ENCODE measurements at places on chromosomes 7 and 10.

DNA sequence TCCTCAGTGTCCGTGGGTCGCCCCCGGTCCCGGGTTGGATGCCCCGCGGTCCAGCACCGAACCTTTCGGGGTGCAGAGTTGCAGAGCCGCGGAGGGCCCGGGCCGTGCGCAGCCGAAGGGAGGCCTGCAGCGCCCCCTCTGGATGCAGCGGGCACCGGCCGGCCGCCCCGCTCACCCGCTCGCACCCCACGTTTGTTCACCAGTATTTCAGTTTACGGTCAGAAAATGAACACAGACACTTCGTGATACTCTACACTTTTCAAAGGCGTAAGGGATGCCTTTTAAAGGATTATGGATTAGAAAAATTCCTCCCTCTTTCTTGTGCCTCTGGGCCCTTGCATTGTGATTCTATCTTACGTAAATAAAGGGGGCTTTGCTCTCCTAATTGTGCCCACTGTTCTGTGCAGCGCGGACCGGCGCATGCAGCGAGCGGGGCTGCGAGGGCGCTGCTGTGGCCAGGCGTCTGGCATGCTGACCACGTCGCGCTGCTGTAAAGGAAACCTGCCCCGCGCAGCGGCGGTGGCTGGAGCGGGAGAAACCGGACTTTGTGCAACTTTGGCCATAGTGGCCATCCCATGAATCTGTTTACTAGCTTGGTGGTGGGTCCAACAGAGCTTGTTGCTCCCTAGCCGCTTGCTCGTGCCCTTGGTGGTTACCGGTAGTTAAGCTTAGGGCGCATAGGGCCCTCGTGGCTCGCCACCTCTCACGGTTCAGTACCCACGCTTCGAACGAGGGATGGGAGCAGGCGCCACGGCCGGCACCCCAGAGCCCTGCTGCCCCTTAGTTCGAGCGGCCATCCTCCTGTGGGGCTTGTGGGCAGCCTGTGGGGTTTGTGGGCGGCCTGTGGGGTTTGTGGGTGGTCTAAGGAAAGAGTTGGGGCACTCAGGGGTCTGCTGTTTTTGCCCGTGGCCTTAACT is 739 bp upstream of the MEST start:
- H3K27ac ChIP-seq: no peak overlapping the region
- H3K27me3 ChIP-seq: peaks cover 22% of the 10 kb centered on the region

DNA sequence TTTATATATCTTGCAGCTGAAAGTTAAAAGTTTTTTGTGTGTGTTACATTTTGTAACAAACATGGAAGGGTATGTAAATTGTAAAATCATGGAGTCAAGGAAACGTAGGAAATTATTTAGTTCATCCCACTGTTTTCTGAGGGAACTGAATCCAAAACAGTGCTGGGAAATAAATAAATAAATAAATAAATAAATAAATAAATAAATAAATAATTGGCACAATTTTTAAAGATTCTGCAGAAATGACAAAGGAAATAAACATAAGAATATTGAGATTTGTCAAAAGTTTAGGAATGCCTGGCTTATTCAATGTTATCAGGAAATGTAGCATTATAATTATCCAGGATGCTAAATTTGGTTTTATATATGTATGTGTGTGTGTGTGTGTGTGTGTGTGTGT is 91.4 kb upstream of the AGBL3 start:
- H3K36me3 ChIP-seq: no peaks in the 10 kb centered on the region
- peaks cover 10% of the 10 kb centered on the region for H3K4me1 ChIP-seq
- H3K27me3 ChIP-seq: no peaks in the 10 kb centered on the region
- H3K27ac ChIP-seq: no peak overlapping the region
- H3K4me3 ChIP-seq: no peak overlapping the region

GRCh38 chr7:142516038-142516501 is 233.2 kb upstream of the PRSS1 start:
- no peak for DNase-seq
- H3K4me3 ChIP-seq: no peak overlapping the region
- H3K27ac ChIP-seq: no peak overlapping the region
- H3K4me1 ChIP-seq: no peaks in the 10 kb centered on the region

DNA sequence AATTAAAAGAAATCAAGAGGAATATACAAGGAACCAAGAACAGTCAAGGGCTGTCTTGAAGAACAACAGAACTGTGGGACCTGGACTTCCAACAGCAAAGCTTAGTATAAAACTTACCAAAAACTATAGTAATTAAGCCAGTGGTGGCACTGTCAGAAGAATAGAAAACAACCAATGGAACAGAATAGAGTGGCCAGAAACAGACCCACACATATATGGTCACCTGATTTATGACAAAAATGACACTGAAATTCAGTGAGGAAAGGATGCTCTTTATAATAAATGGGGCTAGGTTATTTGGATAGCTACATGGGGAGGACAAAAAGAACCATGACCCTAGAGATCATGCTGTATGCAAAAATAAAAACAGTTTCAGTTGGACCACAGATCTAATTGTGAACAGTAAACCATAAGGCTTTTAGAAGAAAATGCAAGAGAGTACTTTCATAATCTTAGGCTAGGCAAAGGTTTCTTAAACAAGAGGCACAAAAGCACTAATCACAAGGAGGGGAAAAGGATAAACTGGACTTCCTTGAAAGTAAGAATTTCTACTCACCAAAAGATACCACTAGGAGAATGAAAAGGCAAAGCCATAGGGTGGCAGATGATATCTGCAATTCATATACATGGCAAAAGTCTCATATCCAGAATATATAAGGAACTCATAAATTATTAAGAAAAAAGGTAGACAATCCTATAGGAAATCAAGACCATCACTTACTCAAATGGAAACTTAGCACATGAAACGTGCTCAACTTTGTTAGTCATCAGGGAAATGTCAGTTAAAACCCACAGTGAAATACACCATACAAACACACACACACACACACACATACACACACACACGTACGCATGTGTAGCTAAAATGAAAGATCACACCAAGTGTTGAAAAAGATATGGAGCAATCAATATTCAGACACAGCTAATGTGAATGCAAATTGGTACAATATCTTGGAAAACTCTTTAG is 20.8 kb downstream of the HYCC1 start:
- peaks cover 9% of the 10 kb centered on the region for H3K4me1 ChIP-seq
- DNase-seq: no peak

DNA sequence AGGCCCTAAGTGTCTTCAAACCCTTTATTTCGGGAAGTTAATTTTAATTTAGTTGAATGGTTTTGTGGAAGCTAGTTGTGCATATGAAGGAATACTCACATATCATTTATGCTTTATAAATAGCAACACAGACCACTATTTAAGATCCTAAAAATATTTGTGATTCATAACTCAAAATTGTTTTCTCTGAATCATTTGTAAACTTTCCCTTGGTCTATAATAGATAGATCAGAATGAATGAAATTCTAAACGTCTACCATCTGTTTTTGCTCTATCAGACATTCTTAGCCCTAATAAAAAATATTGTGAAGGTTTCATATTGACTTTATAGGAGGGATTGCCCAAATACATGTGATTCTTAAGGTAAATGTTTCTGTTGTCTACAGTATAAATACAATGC is 43.5 kb downstream of the LOXL4 start:
- no peaks in the 10 kb centered on the region for H3K27me3 ChIP-seq
- H3K4me3 ChIP-seq: no peak overlapping the region
- DNase-seq: no peak

DNA sequence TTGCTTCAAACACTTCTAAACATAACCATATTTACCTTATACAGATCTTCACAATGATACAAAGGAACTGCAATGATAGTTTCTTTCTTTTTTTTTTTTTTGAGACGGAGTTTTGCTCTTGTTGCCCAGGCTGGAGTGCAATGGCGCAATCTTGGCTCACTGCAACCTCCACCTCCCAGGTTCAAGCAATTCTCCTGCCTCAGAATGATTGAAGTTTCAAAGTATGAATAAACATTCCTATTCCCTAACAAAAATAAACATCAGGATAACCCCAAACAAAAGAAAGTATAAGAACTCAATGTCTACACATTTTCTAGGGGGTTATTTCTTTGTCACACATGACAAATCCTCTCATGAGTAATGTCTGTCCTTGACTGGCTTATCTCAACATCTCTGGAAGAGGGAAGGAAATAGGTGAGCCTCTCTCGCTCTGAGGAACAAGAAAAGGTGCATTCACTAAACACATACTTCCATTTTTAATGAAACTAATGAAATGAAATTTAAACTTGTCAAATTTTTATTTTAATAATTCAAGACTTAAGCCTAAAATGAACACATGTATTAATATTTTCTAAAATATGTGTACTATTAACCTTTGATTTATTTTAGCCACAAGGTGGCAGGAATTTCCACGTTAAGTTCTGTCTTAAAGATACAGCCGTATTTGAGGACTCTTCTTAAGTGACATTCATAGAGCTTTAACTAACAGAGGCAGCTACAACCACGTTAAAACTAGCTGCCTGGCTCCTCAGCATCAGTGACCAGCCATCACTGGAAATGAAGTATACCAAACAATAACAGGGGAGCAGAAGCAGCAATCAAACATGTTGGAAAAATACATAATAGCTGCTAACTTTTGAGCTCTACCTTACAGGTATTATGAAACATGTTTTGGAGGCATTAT is 58.3 kb downstream of the MALSU1 start:
- no peaks in the 10 kb centered on the region for H3K36me3 ChIP-seq
- DNase-seq: no peak
- no peaks in the 10 kb centered on the region for H3K27me3 ChIP-seq
- no peak overlapping the region for H3K4me3 ChIP-seq
- no peak overlapping the region for H3K27ac ChIP-seq
- H3K4me1 ChIP-seq: no peaks in the 10 kb centered on the region

DNA sequence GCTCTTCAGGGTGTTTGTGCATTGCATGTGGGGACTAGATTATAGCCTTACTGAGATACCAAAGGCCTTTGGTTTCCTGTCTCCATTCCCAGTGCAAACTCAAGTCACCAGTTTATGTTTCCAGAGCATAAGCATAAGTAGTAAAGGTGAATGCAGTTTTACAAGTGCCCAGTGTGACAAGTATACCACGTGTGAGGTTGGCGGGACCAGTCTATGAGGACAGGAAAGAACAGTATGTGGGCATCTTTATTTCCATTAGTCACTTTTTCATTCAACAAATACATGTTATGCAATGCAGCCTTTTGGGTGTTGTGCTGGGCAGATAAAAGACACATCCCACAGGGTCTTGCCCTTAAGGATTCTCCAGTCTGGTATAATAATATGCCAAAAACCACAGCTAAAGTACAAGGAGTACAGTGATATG is 146.5 kb downstream of the ARID5B start:
- no peak for DNase-seq
- H3K36me3 ChIP-seq: peaks cover 1% of the 10 kb centered on the region
- H3K27ac ChIP-seq: peak overlapping the region; percentile 98
- peak overlapping the region; percentile 83 for H3K4me3 ChIP-seq

GRCh38 chr7:21777921-21778320 is 167.8 kb downstream of the CDCA7L start:
- H3K27ac ChIP-seq: no peak overlapping the region
- no peak for DNase-seq
- H3K36me3 ChIP-seq: no peaks in the 10 kb centered on the region

DNA sequence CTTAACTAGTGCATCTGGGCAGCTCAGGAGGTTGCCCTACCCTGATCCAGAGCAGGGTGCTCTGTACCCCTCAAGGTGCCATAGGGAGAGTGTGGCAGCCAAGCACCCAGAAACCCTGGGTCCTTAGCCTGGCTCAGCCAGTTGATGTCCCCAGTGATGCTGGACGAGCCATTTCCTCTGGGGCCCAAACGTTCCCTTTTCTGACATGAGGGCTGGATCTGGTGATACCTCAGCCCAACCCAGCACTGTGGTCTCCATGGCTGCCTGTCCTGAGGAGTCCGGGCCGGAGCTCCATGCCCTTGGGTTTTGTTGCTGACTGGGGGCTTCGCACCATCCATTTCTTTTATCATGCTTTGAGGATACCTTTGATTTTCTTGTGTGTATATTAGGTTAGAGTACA is 87.9 kb upstream of the IKZF1 start:
- no peak overlapping the region for H3K27ac ChIP-seq
- no peak overlapping the region for H3K4me3 ChIP-seq
- no peaks in the 10 kb centered on the region for H3K36me3 ChIP-seq
- DNase-seq: no peak
- H3K27me3 ChIP-seq: no peaks in the 10 kb centered on the region

DNA sequence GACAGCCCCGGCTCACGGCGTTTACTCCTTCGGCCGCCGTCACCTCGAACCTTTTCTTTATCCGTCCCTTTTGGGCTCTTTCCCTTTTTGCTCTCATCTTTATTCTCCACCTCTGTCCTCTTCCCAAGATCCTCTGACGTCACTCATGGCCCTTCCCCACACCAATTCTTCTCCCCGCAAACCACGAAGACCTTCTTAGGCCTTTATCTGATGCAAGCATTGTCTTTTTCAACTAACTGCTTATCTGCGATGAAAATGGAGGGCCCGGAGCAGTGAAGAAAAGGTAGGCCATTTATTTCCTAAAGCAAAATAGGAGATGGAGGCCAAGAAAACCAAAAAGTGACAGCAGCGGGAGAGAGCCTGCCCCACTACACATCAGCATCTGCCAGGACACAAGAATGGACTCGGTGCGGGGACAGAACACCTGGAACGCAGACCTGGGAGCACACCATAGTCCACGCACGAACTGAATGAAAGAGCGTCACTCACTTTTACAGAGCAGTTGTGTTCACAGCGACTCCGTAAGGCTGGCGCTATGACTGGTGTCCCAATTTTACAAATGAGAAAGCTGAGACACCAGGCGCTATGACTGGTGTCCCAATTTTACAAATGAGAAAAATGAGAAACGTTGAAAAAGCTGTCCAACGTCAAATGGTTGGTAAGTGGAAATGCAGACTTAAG is 45.3 kb downstream of the ZNF777 start:
- no peak for DNase-seq
- no peaks in the 10 kb centered on the region for H3K4me1 ChIP-seq
- H3K27me3 ChIP-seq: peaks cover 4% of the 10 kb centered on the region
- H3K4me3 ChIP-seq: peak overlapping the region; percentile 46

DNA sequence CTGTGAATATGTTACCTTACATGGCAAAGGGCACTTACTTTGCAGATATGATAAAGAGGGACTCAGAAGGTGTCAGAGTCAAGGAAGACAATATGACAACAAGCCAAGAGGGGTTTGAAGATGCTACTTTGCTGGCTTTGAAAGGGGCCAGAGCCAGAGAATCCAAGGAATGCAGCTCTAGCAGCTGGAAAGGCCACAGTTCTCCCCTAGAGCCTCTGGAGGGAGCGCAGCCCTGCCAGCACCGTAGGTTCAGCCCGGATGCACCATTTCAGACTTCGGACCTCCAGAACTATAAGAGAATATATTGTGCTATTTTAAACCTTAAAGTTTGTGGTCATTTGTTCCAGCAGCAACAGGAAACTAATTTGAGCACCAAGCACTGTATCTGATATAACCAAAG is 32.9 kb upstream of the WDR11 start:
- no peak for DNase-seq
- H3K4me3 ChIP-seq: no peak overlapping the region
- H3K4me1 ChIP-seq: no peaks in the 10 kb centered on the region
- H3K36me3 ChIP-seq: no peaks in the 10 kb centered on the region

- DNase-seq: no peak
- no peaks in the 10 kb centered on the region for H3K4me1 ChIP-seq
These were observed 28.2 kb downstream of the PUS7 start for GRCh38 chr7:105493923-105494315.

DNA sequence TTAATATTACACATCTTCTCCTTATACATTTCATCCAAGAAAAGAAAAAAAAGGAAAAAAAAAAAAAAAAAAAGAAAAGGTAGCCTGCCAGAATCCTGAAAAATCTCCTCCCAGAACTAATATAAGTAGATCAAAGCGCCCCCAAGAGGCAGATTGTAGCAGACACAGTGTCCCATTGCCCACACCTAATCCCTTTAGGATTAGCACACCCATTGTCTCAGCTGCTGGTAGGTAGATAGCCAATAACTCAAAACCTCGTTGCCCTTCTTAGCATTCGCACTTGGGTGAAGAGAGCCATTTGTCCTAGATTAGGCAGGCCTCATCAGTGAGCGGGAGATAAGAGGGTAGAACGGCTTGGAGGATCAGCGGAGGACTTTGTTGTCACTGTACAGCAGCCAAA is 100.2 kb upstream of the SORCS1 start:
- H3K27me3 ChIP-seq: no peaks in the 10 kb centered on the region
